ENCODE measurements at places on chromosomes 11 and 22.

- no peak for DNase-seq
These were observed 52.6 kb downstream of the MAP6 start for GRCh38 chr11:75616281-75616680.

GRCh38 chr11:12573707-12574485 lies 100.3 kb upstream of the TEAD1 start:
- no peak for DNase-seq

GRCh38 chr22:36304429-36304828 lies 51.5 kb downstream of the APOL1 start:
- no peak for DNase-seq

DNA sequence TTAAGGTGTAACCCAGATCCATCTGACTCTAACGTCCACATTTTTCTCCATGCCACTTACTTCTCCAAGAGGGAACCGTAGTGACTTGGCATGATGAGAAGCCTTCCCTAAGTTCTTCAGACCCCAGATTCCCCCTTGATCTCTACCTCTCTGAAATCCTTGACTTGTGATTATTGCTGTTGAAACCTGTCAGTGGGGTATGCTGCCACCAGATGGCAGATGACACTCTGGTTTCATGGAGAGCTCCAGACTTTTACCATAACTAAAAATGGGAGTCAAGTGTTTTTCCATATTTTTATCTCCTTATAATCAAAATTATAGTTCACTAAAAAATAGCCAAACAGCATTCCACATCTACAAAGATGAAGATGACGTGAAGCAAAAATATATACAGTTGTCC lies 504.2 kb downstream of the SOX6 start:
- no peak for DNase-seq

DNA sequence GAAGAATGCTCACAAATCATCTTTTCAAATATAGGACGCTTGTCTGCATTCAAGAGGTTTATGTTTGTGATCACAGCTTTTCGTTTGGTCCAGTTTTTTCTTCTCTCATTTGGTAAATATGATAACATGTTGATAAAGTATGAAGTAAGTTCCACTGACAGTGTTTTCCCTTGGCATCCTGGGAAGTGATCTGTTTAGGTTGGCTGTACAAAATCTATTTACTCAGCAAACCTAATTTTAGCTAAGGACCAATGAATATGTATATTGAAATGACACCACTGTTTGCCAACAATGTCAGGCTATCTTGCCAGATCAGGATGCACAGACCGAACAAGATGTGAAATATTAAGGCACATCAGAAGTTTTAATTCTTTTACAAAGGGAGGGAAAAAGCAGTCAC lies 1230.8 kb downstream of the LRRC4C start:
- DNase-seq, result no peak

DNA sequence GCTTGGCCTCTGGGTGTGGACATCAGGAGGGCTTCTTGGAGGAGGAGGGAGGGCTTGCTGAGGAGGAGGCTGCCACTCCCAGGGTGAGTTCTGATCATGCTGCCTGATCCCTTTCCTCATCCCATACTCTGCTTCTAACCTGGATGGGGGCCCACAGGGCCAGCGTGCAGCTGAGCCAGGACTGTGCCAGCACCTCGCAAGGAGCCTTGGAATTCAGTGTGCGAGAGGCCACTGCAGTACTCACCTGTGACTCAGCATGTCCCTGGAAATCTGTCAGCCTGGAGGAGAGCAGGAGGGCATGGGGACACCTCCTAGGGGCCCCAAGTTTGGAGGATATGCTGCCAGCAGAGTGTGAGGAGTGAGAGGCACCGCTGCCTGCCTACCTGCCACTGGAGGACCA lies 4.2 kb upstream of the GAB4 start:
- DNase-seq, result no peak

Data from progenitor cell of endocrine pancreas (in vitro differentiated cells).